Right renal pelvis (tissue), 4 donors: ENCODE measurements at places on chromosomes 13 and 19.

DNA sequence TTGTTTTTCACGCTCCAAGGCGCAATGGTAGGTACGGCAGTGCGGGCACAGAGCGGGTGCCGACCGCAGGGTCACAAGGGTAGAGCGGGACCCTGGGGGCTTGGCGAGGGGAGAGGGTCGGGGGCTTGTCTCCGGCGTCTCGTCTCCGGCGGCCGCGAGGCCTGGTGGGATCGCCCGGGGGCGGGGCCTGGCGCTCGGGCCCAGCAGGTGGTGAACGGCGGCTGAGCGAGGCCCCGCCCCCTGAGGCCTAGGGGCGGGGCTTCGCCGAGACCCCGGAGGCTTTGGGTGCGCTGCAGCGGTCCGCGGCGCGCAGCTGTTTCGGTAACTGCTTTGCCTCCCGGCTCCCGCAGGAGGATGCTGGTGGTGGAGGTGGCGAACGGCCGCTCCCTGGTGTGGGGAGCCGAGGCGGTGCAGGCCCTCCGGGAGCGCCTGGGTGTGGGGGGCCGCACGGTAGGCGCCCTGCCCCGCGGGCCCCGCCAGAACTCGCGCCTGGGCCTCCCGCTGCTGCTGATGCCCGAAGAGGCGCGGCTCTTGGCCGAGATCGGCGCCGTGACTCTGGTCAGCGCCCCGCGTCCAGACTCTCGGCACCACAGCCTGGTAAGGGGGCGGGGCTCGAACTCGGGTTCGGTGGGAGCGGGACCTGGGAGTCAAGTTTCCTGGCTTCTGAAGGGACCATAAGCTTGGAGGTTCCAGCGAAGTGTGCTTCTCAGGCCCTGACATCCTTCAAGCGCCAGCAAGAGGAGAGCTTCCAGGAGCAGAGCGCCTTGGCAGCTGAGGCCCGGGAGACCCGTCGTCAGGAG is at the start of gene TSEN34:
TSEN34 (plus strand) TSS at position 298 of the 800 bp plus-strand sequence; CDS start at position 355, 57 bp downstream.
- DNase-seq = peak; percentile 80

DNA sequence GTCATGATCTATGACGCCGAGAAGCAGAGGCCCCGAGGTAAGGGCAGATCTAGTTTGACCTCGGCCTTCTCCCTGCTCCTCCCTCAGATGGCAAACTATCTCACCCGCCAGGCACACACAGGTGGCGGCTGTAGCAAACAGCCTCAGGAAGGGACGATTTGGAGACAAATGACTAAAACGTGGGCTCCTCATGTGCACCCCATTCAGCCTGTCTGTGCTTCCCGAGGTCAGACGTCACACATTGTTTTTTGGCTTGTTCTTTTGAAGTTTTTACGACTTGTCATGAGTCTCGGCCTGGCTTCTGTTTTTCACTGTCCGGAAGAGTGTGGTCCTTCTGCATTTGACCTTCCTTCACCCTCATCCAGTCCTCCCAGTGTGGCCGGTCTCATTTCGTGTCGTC is 15.0 kb downstream of the DAZAP1 start:
- DNase-seq = no peak

DNA sequence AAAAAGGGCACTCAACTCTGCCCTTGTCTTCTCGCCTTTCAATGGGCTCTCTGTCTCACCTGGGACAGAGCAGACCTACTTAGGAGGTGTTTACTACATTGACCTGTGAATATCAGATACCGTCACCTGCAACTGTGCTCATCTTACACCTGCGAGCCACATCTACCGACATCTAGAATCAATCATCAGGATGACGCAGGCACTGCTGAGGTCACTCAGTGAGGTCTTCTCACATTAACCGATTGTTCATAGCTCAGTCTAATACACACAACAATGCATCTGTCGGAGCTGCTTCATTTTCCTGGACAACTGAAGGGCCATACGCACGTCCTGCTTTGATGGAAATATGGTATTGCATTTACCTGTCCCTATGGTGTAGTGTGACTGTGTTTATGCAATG is 211.9 kb downstream of the FGF9 start:
- no peak for DNase-seq

GRCh38 chr13:22549126-22549525 is 631.7 kb upstream of the SGCG start:
- no peak for DNase-seq

GRCh38 chr19:49654581-49654980 is 11.1 kb downstream of the IRF3 start:
- DNase-seq = no peak

GRCh38 chr13:31195616-31196015 is 4.2 kb upstream of the B3GLCT start:
- no peak for DNase-seq

DNA sequence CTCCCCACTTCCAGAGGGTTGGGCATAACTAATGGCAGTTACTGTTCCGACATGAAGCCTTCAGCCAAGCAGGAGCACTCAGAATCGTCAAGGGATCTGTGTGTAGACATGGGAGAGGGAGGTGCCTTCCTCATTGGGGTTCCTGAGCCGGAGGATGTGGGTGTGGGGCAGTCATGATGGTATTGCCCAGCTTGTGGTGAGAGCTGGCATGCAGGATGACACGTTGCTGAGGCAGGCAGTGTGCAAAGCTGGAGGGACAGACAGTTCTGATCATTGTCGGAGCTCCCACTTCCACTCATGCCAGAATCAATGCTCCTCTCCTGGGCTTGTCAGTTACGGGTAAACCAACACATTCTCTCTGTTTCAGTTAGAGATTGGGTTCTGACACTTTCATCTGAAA is 83.9 kb upstream of the TSC22D1 start:
- no peak for DNase-seq

DNA sequence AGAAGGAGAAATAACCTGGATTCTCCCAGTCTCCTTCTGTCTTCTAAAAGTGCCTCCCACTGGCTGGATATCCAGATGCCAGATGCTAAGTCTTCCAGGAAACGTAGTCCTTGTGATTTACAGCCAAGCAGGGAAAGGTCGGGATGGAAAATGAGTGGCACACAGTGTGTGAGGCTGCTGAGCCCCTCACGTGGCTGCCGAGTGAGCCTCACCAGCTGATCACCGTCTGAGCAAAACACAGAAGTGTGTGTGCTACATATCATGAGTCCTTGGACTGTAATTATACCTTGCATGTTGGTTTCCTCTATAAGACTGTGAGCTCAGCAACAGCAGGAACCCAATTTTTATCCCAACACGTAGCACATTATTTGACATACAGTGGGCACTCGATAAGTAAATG is 15.1 kb downstream of the LHFPL6 start:
- DNase-seq = no peak

- no peak for DNase-seq
These were observed 141.9 kb downstream of the SLC7A1 start for GRCh38 chr13:29453617-29454011.

DNA sequence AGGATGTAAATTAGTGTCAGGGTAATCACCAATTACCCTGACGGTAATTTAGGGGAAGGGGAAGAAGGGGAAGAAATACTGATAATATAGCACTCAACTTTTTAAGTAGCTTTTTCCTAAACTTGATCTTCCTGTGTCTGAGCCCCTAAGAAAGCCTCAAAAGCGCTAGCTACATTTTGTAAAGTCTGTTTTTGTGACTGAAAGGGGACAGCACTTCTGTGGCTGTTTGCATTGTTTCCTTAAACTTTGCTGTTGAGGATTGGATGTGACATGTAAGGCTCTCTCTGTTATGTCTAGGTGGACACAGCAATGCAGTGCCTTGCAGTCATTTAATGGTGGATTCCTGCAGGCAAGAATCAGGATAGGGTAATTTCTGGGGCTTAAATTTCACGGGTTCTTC is 42.8 kb downstream of the SPATA13 start:
- no peak for DNase-seq
